CD4-positive, alpha-beta T cell treated with Interleukin-1 beta for 1 hour (primary cell): ENCODE measurements at places on chromosomes 2 and 18.

DNA sequence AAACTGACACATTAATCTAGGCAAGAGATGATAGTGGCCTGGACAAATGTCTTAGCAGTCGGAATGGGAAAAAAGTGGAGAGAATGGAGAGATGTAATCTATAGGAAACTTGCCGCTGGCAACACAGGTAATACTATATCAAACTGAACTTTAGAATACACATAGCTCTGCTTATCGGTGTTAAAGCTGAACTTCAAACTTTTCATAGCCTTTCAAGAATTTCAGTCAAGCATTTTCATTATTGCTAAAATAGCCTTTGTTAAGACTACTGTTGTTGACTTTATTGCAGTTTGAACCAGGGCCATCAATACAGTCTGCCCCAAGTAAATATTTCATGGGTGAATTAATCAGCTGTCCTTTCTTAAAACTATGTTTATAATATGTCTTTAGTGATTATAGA is 12.9 kb upstream of the CHST9 start:
- DNase-seq: no peak

DNA sequence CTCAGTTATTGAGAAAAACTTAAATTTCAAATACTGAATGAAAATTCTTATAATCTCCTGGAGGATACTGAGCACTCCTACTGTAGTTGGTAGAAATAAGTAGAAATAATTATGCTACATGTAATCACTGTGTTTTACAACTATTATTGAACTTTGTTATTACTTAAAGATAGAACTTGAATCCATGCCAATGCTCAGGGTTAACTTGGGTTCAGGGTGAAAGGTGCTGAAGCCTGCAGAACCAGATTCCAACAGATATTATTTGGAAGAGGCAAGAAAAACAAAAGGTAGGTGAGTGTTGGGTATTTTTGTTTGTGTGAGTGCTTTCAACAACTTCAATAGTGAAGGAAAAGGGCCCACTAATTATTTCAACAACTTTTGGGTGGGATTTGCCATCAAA is 10.4 kb downstream of the IDH1 start:
- no peak for DNase-seq

- no peak for DNase-seq
Observed at GRCh38 chr2:60091266-60091665, 462.2 kb downstream of the BCL11A start.

- no peak for DNase-seq
Observed at GRCh38 chr2:18276583-18277075, 283.8 kb downstream of the RDH14 start.

DNA sequence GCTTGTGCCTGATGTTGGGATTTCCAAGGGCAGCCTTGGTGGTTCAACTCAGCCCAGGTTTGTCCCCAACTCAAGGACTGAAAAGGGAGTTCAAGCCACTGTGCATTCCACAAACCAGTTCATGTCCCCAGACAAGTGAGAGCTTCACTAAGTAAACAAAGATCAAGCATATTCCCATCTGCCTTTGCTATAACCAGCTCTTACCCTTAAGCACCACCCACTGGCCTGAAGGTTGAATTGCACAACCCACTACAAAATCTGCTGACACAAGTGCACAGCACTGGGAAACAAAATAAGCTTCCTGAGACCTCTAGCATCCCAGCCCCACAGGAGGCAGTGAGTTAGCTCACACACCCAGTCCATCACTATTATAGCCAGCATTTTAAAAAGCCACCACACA is 516.7 kb downstream of the NR4A2 start:
- no peak for DNase-seq

DNA sequence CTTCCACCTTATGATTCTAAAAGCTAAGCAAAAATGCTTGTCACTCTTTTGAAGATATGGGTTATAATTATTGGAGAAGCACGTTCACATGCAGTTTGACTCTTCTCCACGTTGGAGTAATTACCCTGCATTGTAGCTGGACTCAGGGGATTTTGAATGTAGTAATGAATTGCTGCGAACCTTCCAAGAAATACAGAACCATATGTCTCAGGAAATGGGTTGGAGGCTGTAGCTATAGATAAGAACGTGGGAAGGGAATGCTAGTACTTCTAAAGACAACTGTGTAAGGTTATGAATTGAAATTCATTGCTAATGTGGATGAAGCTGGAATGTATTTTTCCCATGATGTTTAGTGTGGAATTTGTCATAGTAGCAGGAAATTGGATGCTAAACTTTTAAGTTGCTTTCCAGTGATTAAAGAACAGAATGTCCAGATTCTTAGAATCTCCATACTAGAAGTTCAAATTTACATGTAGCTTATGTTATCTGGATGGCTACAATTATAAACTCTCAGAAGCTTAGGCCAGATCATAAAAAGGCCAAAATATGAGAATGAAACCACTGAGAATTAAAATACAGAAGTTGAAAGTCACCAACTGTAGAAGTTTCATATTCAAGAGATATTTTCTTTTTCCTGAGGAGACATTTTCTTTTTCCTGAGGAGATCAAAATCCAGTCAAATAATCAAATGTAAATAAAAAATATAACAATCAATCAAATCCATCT is 27.3 kb upstream of the SPOPL start:
- no peak for DNase-seq

- no peak for DNase-seq
Observed at GRCh38 chr2:115549611-115550130, 1107.2 kb downstream of the DPP10 start.

DNA sequence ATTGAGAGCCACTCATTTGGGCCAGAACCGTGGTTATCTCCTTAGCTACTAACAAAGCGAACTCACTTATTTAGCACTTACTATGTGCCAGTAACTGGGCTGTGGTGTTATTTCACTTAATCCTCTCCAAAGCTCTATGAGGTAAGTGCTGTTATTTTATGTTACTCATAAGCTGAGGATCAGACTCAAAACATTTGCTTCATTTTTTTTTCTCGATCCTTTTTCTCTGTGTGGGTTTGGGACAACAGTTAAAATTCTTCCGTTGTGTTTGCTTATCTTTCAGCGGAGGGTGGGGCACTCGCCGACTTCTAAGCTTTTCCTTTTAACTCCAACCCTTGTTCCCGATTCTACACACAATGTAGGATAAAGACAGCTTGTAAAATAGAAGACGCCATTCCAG is 52.8 kb downstream of the TMEM178A start:
- no peak for DNase-seq

GRCh38 chr18:58727776-58728500 is 56.7 kb downstream of the MALT1 start:
- DNase-seq: no peak

- DNase-seq: no peak
Observed at GRCh38 chr18:32264401-32264800, 74.6 kb downstream of the MEP1B start.

DNA sequence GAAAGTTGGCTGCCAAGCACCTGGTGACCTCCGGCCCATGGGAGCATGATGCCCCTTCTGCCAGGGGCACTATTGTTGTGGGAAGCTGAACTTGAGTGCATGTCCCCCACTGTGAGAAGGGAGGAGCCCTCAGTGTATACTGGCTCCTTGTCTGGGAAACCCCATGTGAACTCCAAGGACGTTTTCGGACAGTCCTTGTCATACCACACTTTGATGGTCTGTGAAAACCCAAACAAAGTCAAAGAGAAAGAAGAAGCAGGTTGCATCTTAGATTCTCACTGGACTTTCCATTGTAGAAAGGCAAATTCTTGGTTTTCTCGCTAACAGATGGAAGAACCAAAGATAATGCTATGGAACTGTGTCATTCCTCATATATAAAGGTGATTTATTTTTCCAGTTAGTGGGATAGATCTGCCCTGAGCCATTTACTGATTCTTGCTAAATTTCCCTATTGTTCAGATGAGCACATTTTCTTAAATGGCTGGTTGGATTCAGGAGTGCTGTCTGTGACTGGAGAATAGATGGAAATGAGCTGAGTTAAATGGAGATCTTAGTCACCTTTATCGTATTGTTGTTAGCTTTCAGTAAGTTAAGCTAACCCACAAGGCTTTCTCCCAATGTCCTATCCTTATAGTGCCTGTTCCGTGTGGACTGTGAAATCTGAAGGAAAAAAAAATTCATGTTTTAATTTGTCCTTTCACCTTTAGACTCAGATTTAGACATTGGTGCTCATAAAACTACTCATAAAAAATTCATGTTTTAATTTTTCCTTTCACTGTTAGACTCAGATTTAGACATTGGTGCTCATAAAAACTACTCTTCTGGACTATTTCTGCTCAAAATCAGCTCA is 166.6 kb downstream of the ACTR3 start:
- no peak for DNase-seq

GRCh38 chr2:218823196-218823855 is 8.3 kb downstream of the PRKAG3 start:
- no peak for DNase-seq

DNA sequence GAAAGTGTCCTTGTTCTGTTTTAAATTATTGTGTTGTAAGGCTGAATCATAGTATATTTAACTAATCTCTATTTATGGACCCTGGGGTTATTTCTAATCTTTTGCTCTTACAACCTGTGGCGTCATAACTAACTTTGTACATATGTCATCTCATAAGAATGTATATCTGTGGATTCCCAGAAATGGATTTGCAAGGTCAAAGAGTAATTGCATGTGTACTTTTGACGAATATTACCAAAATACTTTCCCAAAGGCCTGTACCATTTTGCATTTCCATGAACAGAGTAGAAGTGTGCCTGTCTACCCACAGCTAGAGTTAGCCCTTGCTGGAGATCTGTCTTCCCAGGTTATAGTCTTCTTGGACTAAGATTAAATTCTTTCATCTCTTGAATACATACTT is 42.8 kb downstream of the SEMA4F start:
- DNase-seq: no peak

GRCh38 chr2:189147989-189148388 is 31.6 kb downstream of the COL5A2 start:
- DNase-seq: no peak

- no peak for DNase-seq
Observed at GRCh38 chr18:39039813-39040212, 1474.2 kb upstream of the CELF4 start.

GRCh38 chr2:231883468-231883881 is 42.7 kb downstream of the NPPC start:
- no peak for DNase-seq
